Smooth muscle cell of the coronary artery (primary cell): ENCODE measurements at places on chromosomes 11 and 22. TPM values are rescaled to one million over a fixed set of nuclear protein-coding genes. Genes with fewer than 3 reads are reported as not detected.

DLG2 gene
- 0.45 and 4.6 TPM in 2 replicates for total RNA-seq

RHBDD3 gene
- 6.8 and 16.2 TPM in 2 replicates for total RNA-seq

WNT11 gene
- 0.75 and 3.2 TPM in 2 replicates for total RNA-seq

WT1 gene
- total RNA-seq: 0.15 and 2.8 TPM in 2 replicates

APOL5 gene
- total RNA-seq: not detected in 2 replicates

LMNTD2 gene
- 0.45 TPM in 1 of 2 replicates, not detected in the other for total RNA-seq

BARX2 gene
- total RNA-seq: not detected in 2 replicates

TRIOBP gene
- total RNA-seq: 90.2 and 131 TPM in 2 replicates

TTC36 gene
- total RNA-seq: 0.83 TPM in 1 of 2 replicates, not detected in the other

SLCO2B1 gene
- total RNA-seq: under 0.01 TPM in 1 of 2 replicates, not detected in the other

C11orf91 gene
- total RNA-seq: not detected in 2 replicates

C11orf42 gene
- not detected in 2 replicates for total RNA-seq

INPP5J gene
- under 0.01 and 0.15 TPM in 2 replicates for total RNA-seq

MYO7A gene
- 0.08 and 0.23 TPM in 2 replicates for total RNA-seq

SCUBE2 gene
- 0.98 and 8.2 TPM in 2 replicates for total RNA-seq

GRAMD1B gene
- total RNA-seq: 0.68 and 4.0 TPM in 2 replicates

ACRV1 gene
- total RNA-seq: not detected in 2 replicates

PATE1 gene
- not detected in 2 replicates for total RNA-seq

TRPC6 gene
- total RNA-seq: under 0.01 and 9.8 TPM in 2 replicates

KCNQ1OT1 gene
- 2.1 and 2.5 TPM in 2 replicates for total RNA-seq

KCNK4 gene
- not detected in 2 replicates for total RNA-seq

GRM5 gene
- under 0.01 TPM in 1 of 2 replicates, not detected in the other for total RNA-seq

MPEG1 gene
- total RNA-seq: not detected in 2 replicates

SLC16A8 gene
- total RNA-seq: 0.15 and 0.47 TPM in 2 replicates

RHOD gene
- total RNA-seq: 11.8 and 19.6 TPM in 2 replicates

ANO1 gene
- total RNA-seq: 0.23 and 5.3 TPM in 2 replicates

PHOX2A gene
- not detected in 2 replicates for total RNA-seq

RAG2 gene
- not detected in 2 replicates for total RNA-seq

MUC5AC gene
- total RNA-seq: not detected in 2 replicates

FJX1 gene
- total RNA-seq: 8.8 and 18.1 TPM in 2 replicates

CCDC81 gene
- under 0.01 and 0.83 TPM in 2 replicates for total RNA-seq

BID gene
- 17.1 and 20.7 TPM in 2 replicates for total RNA-seq

SPI1 gene
- not detected in 2 replicates for total RNA-seq

MUC2 gene
- not detected in 2 replicates for total RNA-seq

CYP2D6 gene
- total RNA-seq: 0.12 and 0.15 TPM in 2 replicates

TMEM184B gene
- total RNA-seq: 12.5 and 26.3 TPM in 2 replicates

CDC42BPG gene
- total RNA-seq: under 0.01 and 0.08 TPM in 2 replicates

NEU3 gene
- total RNA-seq: 4.0 and 6.6 TPM in 2 replicates

APOBEC3B gene
- total RNA-seq: 0.82 and 1.6 TPM in 2 replicates

E2F8 gene
- total RNA-seq: 0.08 TPM in 1 of 2 replicates, not detected in the other

C1QTNF4 gene
- total RNA-seq: 0.08 TPM in 1 of 2 replicates, not detected in the other

SYT8 gene
- 0.38 TPM in 1 of 2 replicates, not detected in the other for total RNA-seq

OR5B21 gene
- total RNA-seq: not detected in 2 replicates

CHEK2 gene
- total RNA-seq: 7.2 and 7.3 TPM in 2 replicates
